Myocyte (in vitro differentiated cells): ENCODE measurements at places on chromosomes 7 and 10. TPM values are rescaled to one million over a fixed set of nuclear protein-coding genes. Genes with fewer than 3 reads are reported as not detected.

The GPNMB gene
- total RNA-seq = 382 and 539 TPM in 2 replicates

The VAX1 gene
- total RNA-seq = not detected in 2 replicates

The RP9 gene
- total RNA-seq = 12.0 and 24.4 TPM in 2 replicates

The ITPRID1 gene
- total RNA-seq = not detected in 2 replicates

The PAX2 gene
- total RNA-seq = not detected in 2 replicates

The SRI gene
- total RNA-seq = 42.2 and 49.4 TPM in 2 replicates

The WEE2 gene
- total RNA-seq = not detected in 2 replicates

The OPN1SW gene
- 2.8 and 3.4 TPM in 2 replicates for total RNA-seq

The AKAP9 gene
- total RNA-seq = 172 and 182 TPM in 2 replicates

The CRTAC1 gene
- not detected in 2 replicates for total RNA-seq

The INTS15 gene
- 26.2 and 33.3 TPM in 2 replicates for total RNA-seq

GRCh38 chr10:110857265-110858171 lies 14.2 kb upstream of the PDCD4 start:
- no peak for DNase-seq

DNA sequence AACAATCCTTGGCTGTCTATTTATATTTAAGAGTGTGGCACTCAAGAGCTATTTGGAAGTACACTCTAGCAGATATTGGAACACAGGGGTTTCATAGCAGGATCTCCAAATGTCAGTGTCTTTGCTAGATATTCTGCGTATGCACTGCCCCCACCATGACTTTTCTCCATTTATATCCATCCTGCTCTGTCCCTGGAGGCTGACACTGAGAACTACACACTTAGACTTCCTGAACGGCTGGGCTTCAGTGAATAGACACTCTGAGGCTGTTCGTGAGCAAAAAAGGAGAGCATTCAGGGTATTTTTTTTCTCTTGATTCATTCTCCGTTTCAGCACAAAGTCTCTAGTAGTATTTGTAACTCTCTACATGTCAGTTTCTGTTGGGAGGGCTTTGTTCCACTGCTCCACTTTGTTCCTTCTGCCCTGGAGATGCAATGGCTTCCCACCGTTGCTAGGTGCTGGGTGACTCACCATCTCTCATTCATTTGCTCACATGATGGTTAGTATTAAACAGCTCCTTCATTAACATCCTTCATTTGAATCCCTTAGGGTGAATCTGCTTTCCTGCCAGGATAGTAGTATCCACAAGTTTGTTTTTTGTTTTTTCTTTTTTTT lies 155.9 kb upstream of the SLC13A1 start:
- peak; percentile 30 for DNase-seq

DNA sequence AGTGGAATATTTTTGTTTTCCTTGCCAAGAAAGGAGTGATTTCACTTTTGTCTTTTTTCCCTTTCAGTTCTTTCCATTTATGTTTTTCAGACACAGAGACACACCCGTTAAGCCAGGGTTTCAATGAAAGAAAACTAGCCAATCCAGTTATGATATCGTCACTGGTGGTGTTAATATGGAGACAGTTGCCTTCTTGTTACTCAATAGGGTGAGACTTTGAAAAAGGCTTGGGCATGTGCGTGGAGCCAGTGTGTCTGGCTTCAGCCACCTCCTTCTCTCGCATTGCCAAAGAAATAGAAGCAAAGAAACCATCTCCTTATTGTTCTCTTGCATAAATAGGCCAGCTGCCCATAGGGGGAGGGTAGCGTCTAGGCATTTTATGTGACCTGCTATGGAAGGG lies 84.1 kb upstream of the DLX6 start:
- no peak for DNase-seq

GRCh38 chr10:103175580-103176285 lies 17.3 kb downstream of the NT5C2 start:
- no peak for DNase-seq

GRCh38 chr7:83863906-83864305 lies 215.0 kb upstream of the SEMA3E start:
- DNase-seq = no peak

DNA sequence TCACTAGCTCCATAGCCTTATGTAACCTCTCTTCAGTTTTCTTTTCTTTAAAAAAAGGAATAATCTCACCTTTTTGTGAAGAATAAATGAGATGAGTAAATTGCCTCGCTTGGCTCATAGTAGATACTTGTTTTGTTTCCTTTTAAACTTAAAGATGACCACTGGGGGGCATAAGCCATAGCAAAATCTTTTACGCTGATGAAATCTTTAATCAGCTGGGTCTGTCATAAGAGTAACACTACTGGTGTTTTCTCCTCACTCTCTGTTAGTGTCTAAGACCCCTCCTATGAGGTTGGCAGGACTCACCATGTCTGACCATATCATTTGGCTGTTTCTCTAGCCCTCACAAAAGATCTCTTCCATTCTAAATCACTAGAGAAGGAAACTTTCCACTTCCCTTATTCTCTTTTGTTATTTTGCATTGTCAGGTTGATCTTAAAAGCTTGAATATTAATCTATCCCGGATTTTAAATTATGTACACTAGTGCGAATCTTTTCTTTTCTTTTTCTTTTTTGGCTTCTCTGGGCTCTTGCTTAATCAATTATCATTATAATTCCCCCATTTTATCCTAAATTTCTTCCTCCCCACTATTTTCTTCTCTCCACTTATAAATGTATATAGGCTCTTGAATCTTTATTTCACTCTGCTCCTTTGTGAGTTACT lies 12.5 kb downstream of the STAG3 start:
- peak; percentile 51 for DNase-seq

- peak; percentile 63 for DNase-seq
These were observed 104.5 kb upstream of the PRSS58 start for GRCh38 chr7:142362349-142362748.

GRCh38 chr10:44922796-44923545 lies 11.8 kb downstream of the TMEM72 start:
- DNase-seq = no peak

GRCh38 chr7:33868166-33868565 lies 37.2 kb upstream of the BMPER start:
- DNase-seq = peak; percentile 79

DNA sequence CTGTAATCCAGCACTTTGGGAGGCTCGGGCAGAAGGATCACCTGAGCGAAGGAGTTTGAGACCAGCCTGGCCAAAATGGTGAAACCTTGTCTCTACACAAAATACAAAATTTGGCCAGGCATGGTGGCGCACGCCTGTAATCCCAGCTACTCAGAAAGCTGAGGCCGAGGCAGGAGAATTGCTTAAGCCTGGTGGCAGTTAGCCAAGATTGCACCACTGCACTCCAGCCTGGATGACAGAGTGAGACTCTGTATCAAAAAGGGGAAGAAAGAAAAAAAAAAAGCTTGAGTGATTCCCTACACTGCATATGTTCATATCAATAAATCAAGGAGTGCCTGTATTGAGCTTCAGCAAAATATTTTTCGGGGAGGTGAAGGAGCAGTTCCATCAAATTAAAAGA lies 45.8 kb upstream of the SRRM3 start:
- DNase-seq = peak; percentile 34

DNA sequence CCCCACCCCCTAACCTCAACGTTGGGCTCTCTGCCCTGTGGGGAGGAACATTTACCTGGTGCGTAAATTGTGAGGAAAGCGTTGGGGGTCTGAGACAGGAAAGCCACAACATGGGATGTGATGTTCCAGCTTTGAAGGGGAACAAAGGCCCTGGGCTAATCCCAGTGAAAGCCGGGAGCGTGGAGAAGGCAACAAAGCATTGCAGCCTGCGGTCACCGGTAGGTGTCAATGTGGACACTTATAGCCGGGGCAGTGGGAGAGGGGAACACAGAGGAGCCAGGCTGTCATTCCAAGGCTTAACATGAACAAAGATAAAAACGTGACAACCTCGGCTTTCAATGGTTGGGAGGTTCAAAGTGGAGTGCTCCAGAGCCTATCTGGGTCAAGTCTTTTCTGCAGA lies 12.7 kb downstream of the PTF1A start:
- no peak for DNase-seq

DNA sequence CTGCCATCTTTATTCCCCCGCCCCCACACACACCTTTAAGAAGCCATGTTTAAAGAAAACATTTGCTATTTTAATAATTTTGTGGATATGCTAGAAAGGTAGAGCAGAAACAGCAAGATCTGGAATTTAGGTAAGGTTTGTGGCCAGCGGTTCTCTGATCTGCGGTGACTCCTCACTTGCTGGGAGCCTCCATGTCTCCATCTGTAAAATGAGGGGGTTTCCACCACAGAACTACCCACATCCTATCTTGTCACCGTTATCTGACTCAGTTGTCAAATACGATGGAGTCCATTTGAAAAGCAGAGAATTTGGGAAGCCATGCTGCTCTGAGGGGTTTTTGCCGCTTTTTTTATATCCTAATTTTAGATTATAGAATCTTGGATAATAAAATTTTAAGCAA lies 23.3 kb downstream of the MACC1 start:
- DNase-seq = no peak

DNA sequence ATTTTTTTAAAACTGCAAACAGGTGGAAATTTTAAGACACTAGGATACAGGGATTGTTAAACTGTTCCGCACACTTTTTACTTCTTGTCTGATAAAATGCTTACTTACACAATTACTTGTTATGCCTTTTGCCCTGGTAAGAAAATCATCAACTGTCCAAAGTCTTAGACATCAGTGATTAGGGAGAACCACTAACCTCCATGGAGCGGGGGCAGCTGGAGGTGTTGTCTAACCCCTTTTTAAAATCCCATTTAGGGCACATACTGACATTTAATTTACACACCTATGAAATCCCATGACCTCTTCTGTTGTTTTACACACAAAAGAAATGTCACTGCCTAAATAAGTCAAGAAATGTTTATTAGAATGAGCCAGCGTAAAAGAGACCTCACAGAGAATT lies 65.7 kb downstream of the TRIM24 start:
- DNase-seq = no peak

- no peak for DNase-seq
These were observed 40.8 kb downstream of the VOPP1 start for GRCh38 chr7:55531536-55531935.

DNA sequence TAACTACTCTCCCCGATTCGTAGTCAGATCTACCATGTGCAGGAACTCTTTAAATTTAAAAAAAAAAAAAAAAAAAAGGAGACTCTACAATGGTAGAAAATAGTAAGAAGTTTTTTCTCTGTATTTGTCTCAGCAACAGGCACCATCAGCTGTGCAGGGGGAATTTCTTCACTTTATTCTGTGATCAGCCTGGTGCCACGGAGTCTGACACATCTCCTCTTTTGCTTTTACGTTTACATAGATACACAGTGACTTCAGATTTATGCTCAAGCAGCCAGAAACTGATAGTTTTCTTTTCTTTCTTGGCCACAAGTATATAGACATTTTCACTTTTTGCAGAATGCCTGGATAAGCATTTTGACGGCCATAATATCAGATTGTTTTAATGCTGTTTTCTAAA lies 190.6 kb upstream of the AKR1E2 start:
- DNase-seq = no peak

DNA sequence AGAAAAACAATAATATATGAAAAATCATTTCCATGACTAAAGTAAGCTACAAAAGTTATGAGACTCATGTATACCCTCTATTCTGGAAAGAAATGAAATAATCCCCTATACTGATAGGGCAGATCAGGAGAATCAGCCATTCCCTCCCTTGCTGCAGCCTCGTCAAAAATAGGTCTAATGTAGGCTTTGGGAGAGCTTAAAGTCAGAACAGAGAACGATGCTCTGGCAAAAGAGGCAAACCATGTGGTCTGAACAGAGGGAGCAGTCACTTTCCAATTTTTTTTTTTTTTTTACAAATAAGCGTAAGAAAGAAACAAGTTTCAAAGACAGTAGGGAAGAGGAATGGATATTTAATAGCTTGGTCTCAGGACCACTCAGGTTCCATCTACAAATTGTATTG lies 462.2 kb upstream of the LRRTM3 start:
- DNase-seq = no peak

DNA sequence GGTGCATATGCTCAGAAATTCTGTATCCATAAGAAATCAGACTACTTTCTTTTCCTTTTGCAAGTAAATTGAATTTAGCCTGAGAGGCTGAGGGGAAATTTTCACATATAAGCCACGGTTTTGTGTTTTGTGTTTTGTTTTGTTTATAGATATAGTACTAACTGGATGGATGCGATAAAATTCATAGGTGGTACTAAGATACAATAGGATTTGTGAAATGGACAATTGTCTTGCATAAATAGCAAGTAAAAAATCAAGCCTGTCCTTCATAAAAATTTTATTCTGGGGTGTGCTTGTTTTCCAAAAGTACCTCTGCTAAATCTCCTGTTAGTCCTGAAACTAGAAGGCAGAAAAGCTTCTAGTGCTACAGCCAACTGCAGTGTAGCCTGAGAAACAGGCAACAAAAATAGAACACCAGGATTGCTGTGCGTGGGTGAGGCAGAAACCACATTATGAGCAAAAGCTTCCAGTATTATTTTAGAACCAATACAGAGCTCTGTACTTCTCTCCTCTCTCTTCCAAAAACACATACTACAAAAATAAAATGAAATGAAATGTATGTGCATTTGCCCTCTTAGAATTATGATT lies 634 bp upstream of the HDAC9 start:
- peak; percentile 91 for DNase-seq

DNA sequence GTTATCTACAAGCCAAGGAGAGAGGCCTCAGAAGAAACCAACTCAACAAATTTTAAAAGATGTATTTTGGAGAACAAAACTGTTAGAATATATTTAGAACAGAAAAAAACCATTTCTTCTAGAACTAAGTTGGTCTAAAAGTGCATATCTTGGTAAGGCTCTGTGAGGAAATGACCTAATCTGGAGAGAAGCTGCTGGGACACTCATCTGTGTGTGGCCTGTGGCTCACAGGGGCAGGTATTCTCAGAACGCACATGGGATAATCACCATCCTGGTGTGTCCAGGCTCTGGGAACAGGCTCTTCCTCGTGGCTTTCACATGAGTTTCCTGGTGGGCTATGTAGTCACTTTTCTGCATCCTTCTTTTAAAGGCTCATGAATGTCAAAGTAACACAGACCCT lies 38.1 kb upstream of the PRSS1 start:
- DNase-seq = no peak

- DNase-seq = peak; percentile 96
These were observed 123.8 kb downstream of the KCNMA1 start for GRCh38 chr10:77513781-77514331.

DNA sequence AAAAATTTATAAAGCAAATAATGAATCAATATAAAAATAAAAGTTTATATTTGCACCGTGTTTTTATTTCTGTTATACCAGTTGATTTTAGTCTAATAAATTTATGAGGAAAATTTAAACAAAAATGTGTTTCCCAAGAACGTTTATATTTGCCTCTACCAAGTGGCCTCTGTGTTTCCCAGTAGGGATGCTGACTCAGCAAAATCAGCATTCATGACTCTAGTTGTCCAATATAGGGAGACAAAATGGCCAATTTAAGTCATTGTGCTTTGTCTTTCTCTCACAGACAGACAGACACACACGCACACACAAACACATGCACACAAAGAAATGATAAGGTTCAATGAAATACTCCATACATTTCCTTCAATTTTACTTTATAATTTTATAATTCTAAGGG lies 942.5 kb upstream of the ZWINT start:
- no peak for DNase-seq

- no peak for DNase-seq
These were observed 77.2 kb downstream of the TCF7L2 start for GRCh38 chr10:113027230-113027573.

- no peak for DNase-seq
These were observed 677.5 kb upstream of the C7orf33 start for GRCh38 chr7:147912946-147913638.
